ENCODE measurements at places on chromosomes 2 and 18. TPM values are rescaled to one million over a fixed set of nuclear protein-coding genes. Genes with fewer than 3 reads are reported as not detected.

DNA sequence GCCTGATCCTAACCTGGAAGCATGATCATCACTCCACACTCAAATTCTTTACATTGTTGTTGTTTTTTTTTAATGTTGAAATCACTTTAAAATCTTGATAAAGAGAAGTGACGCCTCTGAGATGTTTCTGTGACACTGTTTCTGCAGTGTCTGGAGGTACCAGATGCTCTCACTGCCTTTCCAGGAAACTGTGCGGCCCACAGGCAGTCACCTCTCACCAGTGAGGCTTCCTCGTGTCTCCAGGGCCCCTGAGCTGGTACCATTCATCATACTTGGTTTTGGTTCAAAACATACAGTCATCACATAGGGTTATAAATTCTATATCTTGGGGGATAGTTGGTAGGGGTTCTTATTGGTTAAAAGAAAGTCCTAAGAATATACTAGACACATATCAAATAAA, 10.1 kb upstream of the ID2 start:
- no peak for DNase-seq

The KCNE4 gene
- total RNA-seq = not detected

DNA sequence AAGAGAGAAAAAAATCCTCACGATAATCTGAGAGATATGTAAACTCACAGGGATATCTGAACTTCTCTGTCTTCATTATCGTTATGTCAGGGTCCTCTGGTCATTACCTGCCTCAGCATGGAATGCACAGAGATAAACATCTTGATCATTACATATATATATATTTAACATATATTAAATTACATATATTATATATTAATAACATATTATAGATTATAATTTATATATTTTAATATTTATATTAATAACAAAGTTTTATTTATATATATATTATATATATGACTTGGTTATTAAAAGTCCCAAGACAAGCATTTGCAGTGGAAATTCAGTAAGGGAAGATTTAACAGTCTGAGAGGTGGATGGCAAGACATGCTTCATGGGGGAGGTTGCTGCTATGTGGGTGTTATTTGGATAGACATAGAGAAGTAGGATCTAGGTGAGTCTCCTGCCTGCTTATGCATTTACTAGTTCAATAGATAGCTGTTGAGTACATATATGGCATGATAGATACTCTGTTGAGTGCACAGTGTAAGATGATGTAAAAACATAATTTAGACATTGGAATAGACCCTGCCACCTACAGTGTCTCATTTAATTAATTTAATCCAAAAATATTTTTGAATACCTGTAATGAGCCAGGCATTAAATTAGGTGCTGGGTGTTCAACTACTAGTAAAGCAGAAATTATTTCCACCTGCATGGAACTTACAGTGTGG, 255.2 kb downstream of the RAD51AP2 start:
- DNase-seq = no peak

The LRP2 gene
- not detected for total RNA-seq

DNA sequence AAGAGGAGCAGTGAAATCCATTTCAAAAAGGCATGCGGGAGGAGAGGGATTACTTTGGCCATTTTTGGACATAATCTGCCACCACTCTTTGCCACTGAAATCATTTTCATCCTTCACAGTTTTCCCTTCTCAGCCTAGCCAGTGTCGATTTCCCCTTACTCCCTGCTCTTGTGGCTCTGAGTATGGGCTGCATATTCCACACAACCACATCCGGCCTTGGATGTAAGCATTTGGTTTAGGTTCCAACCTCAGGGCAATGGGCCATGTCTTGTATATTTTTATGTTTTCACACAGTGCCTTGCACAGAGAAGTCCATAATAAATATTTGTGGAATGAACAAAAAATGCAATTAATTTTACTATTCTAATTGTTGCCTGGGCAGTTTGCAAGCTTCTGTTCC, 7.7 kb upstream of the SERPINE2 start:
- no peak for DNase-seq

- no peak for DNase-seq
These were observed 16.3 kb upstream of the TET3 start for GRCh38 chr2:73968357-73968937.

The KIF3C gene
- total RNA-seq = 10.7 TPM
